ENCODE measurements at places on chromosomes 11 and 22.

GRCh38 chr22:35905894-35906293, 122.7 kb downstream of the RBFOX2 start:
- H3K27me3 ChIP-seq: no peaks in the 10 kb centered on the region
- H3K36me3 ChIP-seq: no peaks in the 10 kb centered on the region
- H3K27ac ChIP-seq: no peak overlapping the region
- no peak overlapping the region for H3K4me3 ChIP-seq
- peaks cover 10% of the 10 kb centered on the region for H3K4me1 ChIP-seq

GRCh38 chr11:126816645-126817044, 183.9 kb downstream of the KIRREL3 start:
- no peak overlapping the region for H3K4me3 ChIP-seq
- H3K4me1 ChIP-seq: no peaks in the 10 kb centered on the region
- H3K27ac ChIP-seq: no peak overlapping the region
- peaks cover 16% of the 10 kb centered on the region for H3K27me3 ChIP-seq
- no peak for DNase-seq

DNA sequence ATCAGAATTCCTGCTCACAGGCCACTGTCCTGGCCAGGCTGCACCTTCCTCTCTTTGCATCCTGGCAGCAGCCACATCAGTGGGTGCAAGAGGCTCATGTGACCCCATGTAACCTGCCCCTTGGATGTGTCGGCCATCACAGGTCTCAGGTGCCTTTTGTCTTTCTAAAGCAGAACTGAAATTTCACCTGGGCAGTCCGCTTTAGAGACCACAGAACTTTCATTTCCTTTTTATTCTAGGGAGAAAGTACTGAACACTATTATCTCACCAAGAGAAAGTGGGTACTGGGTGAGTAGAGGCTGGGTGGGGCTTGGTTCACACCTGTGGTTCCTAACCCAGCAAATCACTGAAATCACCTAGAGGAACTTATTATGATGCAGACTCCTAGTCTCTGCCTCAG, 51.7 kb upstream of the NUP160 start:
- peak; percentile 30 for DNase-seq
- H3K27me3 ChIP-seq: no peaks in the 10 kb centered on the region
- no peak overlapping the region for H3K4me3 ChIP-seq
- no peak overlapping the region for H3K27ac ChIP-seq

- H3K27me3 ChIP-seq: no peaks in the 10 kb centered on the region
- H3K4me3 ChIP-seq: no peak overlapping the region
- H3K36me3 ChIP-seq: no peaks in the 10 kb centered on the region
- no peaks in the 10 kb centered on the region for H3K4me1 ChIP-seq
Measured at GRCh38 chr11:48170241-48171233, 46.1 kb upstream of the OR4B1 start.

GRCh38 chr11:48125866-48126265, 90.7 kb upstream of the OR4B1 start:
- no peak overlapping the region for H3K4me3 ChIP-seq
- no peaks in the 10 kb centered on the region for H3K27me3 ChIP-seq
- DNase-seq: no peak
- no peaks in the 10 kb centered on the region for H3K36me3 ChIP-seq
- no peaks in the 10 kb centered on the region for H3K4me1 ChIP-seq

- H3K4me1 ChIP-seq: no peaks in the 10 kb centered on the region
- no peaks in the 10 kb centered on the region for H3K27me3 ChIP-seq
- no peak overlapping the region for H3K4me3 ChIP-seq
- no peaks in the 10 kb centered on the region for H3K36me3 ChIP-seq
Measured at GRCh38 chr11:31236143-31236542, 133.4 kb downstream of the DCDC1 start.

- H3K36me3 ChIP-seq: no peaks in the 10 kb centered on the region
- no peak overlapping the region for H3K4me3 ChIP-seq
- H3K27ac ChIP-seq: no peak overlapping the region
- no peaks in the 10 kb centered on the region for H3K4me1 ChIP-seq
- peaks cover 2% of the 10 kb centered on the region for H3K27me3 ChIP-seq
- no peak for DNase-seq
Measured at GRCh38 chr11:44804449-44805437, 78.0 kb downstream of the TSPAN18 start.

GRCh38 chr11:97290464-97291041, 900.7 kb downstream of the JRKL start:
- DNase-seq: no peak
- no peaks in the 10 kb centered on the region for H3K36me3 ChIP-seq
- H3K4me1 ChIP-seq: no peaks in the 10 kb centered on the region

DNA sequence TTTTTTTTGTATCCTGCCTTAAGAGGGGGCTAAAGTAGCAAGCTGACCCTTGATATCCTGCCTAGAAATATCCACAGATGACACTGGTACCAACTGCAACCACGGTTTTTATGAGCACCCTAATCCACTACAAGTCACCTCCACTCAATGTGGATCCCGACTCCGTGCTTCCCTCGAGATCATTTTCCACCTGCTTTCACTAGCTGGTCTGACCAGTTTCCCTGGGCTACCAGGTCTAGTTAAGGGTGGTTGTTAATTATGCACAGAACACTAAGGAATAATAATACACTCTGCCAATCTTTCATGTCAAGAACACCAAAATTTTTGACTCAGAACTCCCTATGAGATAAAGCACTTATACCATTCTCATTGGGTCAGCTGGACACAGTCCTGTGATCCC, 82.3 kb downstream of the ABTB2 start:
- no peak overlapping the region for H3K27ac ChIP-seq
- DNase-seq: no peak
- H3K4me1 ChIP-seq: peaks cover 9% of the 10 kb centered on the region
- no peaks in the 10 kb centered on the region for H3K36me3 ChIP-seq

DNA sequence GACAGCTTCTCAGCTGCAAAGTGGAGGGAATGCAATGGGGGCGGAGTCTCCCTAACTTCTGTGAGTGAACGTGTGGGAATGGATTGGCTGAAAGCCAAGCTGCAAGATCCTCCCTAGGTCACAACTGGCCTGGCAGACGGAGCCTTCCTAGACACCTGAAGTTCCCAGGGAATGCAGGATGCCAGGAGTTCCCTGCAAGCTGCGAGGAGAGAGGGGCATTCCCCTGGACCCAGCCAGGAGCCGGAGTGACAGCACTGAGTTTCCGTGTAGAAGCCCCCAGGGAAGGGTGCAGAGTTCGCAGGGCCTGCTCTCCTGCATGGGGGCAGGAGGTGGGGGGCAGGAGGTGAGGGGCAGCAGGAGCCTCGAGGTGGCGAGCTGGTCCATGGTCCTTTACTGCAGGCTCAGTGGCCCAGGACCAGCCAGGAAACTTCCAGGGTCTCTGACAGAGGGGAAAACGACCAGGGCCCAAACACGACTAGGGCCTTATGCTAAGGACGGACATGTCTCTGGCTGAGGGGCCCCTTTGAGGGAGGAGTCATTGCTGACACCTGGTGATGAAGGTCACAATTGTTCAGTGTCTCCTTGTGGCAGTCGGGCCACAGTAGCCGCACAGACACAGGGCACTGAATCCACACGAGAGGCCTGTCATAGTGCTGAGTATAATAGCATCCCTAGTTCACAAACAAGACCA, 141.4 kb downstream of the FBXO7 start:
- H3K4me3 ChIP-seq: no peak overlapping the region
- DNase-seq: no peak
- H3K4me1 ChIP-seq: no peaks in the 10 kb centered on the region
- no peaks in the 10 kb centered on the region for H3K27me3 ChIP-seq
- no peak overlapping the region for H3K27ac ChIP-seq

- H3K4me1 ChIP-seq: peaks cover 8% of the 10 kb centered on the region
- no peak overlapping the region for H3K4me3 ChIP-seq
- H3K27me3 ChIP-seq: no peaks in the 10 kb centered on the region
- no peak for DNase-seq
- H3K36me3 ChIP-seq: no peaks in the 10 kb centered on the region
Measured at GRCh38 chr11:94576306-94576705, 9.1 kb downstream of the PIWIL4 start.

DNA sequence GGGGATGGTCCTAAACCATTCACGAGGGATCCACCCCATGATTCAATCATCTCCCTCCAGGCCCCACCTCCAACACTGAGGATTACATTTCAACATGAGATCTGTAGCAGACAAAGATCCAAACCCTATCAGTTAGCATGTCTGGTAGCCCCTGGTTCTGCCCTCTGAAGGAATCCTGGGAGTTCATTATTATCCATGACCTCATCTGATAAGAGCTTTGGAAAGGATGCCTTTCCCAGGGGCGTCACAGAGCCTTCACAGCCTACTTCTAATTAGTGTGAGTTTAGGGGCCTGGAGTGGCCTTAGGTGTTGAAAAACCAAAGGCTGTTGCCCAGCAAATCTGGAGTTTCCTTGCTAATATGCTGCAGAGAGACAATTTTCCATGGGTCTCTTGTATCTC, 8.6 kb upstream of the EIF3M start:
- no peaks in the 10 kb centered on the region for H3K27me3 ChIP-seq
- H3K4me1 ChIP-seq: peaks cover 2% of the 10 kb centered on the region
- H3K27ac ChIP-seq: no peak overlapping the region
- no peak overlapping the region for H3K4me3 ChIP-seq

DNA sequence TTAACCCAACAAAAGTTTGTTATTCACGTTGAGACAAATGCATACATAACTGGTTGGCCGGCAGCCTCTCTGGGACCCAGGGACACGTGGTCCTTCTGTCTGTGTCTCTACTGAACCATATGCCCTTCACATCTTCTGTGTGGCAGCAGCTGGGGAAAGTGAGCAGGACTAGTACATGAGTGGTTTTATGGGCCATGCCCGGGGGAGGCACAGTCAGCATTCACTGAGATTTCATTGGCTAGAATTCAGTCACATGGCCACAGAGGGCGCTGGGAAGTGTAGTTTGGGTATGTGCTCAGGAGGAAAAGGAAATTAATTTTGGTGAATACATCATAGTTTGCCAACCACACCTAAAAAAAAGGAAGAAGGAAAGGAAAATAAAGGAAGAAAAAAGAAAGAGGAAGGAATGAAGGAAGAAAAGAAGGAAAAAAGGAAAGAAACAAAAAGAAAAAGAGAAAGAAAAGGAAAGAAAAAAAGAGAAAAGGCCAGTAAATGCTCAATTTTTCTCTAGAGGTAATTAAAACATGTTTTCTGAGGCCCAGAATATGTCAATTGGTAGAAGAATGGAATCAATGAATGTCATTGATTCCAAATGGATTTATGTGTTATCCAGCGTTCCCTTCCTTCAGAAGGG, 55.9 kb upstream of the KIRREL3 start:
- no peak overlapping the region for H3K27ac ChIP-seq
- H3K27me3 ChIP-seq: peaks cover 9% of the 10 kb centered on the region
- no peaks in the 10 kb centered on the region for H3K36me3 ChIP-seq
- no peak overlapping the region for H3K4me3 ChIP-seq
- DNase-seq: no peak
- H3K4me1 ChIP-seq: no peaks in the 10 kb centered on the region

GRCh38 chr11:1655168-1656060, 25.8 kb downstream of the KRTAP5-5 start:
- DNase-seq: no peak
- H3K4me3 ChIP-seq: no peak overlapping the region
- H3K27me3 ChIP-seq: no peaks in the 10 kb centered on the region
- H3K4me1 ChIP-seq: peaks cover 2% of the 10 kb centered on the region
- no peak overlapping the region for H3K27ac ChIP-seq

- no peaks in the 10 kb centered on the region for H3K27me3 ChIP-seq
- H3K4me3 ChIP-seq: no peak overlapping the region
- peaks cover 5% of the 10 kb centered on the region for H3K36me3 ChIP-seq
- no peaks in the 10 kb centered on the region for H3K4me1 ChIP-seq
Measured at GRCh38 chr11:94800414-94800813, 32.3 kb downstream of the AMOTL1 start.

- no peaks in the 10 kb centered on the region for H3K36me3 ChIP-seq
- no peak overlapping the region for H3K4me3 ChIP-seq
- no peaks in the 10 kb centered on the region for H3K4me1 ChIP-seq
- H3K27me3 ChIP-seq: no peaks in the 10 kb centered on the region
- H3K27ac ChIP-seq: no peak overlapping the region
Measured at GRCh38 chr22:44211946-44212930, 31.5 kb downstream of the PARVG start.

GRCh38 chr22:17476838-17477237, 86.5 kb upstream of the SLC25A18 start:
- DNase-seq: no peak
- H3K4me3 ChIP-seq: no peak overlapping the region
- H3K27ac ChIP-seq: no peak overlapping the region
- H3K27me3 ChIP-seq: peaks cover 15% of the 10 kb centered on the region

DNA sequence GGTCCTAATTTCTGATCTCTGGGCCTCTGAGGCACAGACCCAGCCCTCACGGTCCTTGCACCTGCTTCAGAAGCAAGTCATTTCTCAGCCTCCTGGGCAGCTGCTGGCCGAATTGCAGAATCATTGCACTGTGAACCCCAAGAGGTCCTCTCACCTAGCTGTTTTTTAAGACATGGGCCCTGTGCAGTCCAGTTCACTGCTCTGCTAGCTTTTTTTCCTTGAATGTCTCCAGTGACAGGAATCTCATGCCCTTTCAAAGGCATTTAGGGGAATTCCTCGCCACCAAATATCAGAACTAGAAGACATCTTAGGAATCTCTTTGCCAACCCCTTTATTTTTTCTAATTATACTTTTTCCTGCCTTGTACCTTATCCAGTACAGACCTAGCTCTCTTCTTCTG, 35.6 kb upstream of the TP53I11 start:
- no peaks in the 10 kb centered on the region for H3K27me3 ChIP-seq
- no peak overlapping the region for H3K4me3 ChIP-seq
- no peak for DNase-seq
- no peaks in the 10 kb centered on the region for H3K36me3 ChIP-seq
- no peak overlapping the region for H3K27ac ChIP-seq

DNA sequence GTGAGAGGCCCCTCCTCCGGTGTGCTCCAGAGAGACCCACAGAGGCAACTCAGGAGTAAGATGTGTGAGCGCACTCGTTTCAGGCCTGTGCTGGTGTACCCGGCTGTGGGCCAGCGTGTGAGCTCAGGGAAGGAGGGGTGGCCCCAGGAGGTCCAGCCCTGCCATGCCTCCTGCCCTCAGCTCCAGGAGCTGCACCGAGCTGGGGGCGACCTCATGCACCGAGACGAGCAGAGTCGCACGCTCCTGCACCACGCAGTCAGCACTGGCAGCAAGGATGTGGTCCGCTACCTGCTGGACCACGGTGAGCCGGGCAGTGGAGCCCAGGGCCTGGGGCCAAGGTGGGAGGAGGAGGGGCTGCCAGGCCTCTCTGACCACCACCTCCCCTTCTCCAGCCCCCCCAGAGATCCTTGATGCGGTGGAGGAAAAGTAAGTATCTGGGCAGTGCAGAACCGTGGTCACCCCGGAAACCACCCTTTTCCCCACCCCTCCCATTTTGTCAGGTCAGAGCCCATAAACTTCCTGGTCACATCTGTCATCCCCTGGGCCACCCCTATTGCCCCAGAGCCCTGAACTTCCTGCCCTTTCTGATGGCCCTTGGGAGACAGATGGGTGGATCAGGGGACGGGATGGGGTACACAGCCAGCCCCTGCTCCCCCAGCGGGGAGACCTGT, 2.5 kb upstream of the MDK start:
- DNase-seq: no peak
- H3K36me3 ChIP-seq: peaks cover 6% of the 10 kb centered on the region
- H3K4me3 ChIP-seq: no peak overlapping the region
- H3K27me3 ChIP-seq: no peaks in the 10 kb centered on the region

Data from common myeloid progenitor, CD34-positive (primary cell).